Cardiac fibroblast (primary cell): ENCODE measurements at places on chromosomes 11 and 22.

- no peak for DNase-seq
These were observed 24.1 kb downstream of the PTPRJ start for GRCh38 chr11:48004456-48004855.

- DNase-seq = peak; percentile 64
These were observed 29.9 kb upstream of the LRRC32 start for GRCh38 chr11:76700177-76701100.

- peak; percentile 70 for DNase-seq
These were observed 7.2 kb downstream of the FLI1 start for GRCh38 chr11:128701086-128701485.

- peak; percentile 79 for DNase-seq
These were observed 2.0 kb downstream of the CREB3L1 start for GRCh38 chr11:46279126-46280099.

DNA sequence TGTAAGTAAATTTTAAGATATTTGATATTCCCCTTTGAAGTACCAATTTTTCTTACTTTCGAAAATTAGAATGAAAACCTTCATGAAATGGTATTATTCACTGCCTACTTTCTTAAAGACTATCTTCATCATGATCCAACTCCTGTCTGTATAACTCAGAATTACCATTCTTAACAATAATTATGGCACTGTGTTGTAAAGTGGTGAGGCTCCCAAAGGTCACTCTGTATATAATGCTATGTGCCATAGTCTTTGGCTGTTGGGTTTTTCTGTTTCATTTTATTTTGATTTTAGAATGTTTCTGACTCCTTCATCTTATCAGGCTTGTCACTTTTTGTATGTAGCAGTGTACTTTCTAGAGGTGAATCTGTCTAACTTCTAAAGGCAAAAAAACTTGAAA is 52.4 kb downstream of the MAML2 start:
- DNase-seq = no peak

DNA sequence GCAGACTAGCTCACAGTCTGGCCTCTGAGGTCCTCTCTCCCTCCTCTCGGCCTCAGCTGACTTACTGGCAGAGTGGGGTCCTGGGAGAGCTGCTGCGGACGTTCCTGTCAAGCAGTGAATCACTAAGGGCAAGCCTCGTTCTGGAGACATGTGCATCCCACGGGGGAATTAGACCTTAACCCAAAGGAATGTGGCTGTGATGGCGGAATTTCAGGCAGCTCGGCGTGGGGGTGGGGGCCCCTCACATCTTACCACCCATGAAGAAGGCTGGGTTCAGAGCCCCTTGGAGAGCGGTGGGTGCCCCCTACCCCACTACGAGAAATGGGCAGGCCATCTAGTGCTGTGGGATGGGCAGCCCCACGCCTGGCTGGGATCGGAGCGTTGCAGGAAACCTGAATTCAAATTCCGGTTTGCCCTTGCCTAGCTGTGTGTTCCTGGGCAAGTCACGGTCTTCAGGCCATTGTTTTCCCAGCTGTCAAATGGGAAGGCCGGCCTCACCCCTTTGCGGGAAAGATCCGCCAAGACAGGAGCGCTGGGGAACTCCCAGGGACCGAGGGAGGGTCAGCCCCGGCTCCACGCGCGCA is 554 bp downstream of the LRRC32 start:
- peak; percentile 91 for DNase-seq

GRCh38 chr11:63613517-63614135 is 607 bp downstream of the PLAAT3 start:
- no peak for DNase-seq

GRCh38 chr11:123392844-123393243 is 37.2 kb upstream of the GRAMD1B start:
- no peak for DNase-seq
